NCI-H524 (cell line): ENCODE measurements at places on chromosomes 5 and 9.
A peak's percentile ranks its signal among the peaks of the same experiment; 100 is the strongest.

DNA sequence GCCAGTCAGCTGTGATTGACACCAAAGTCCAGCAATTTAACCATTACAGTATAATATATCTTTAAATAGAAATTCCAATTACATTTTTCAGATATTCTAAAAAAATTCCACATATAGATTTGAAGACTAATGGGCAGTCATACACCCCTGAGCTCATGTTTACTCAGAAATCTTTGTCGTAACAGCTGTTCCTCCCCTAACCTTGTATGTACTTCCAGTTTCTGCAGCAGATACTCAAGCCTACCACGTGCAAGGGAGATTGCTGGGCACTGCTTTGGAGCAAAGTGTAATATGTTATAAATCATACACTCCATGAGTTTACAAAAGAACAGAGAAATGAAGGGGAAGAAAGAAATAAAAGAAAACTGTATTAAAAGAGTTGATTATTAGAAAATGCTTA, 241.2 kb downstream of the TRIM32 start:
- no peak for DNase-seq

GRCh38 chr5:99239826-99240360, 311.1 kb upstream of the CHD1 start:
- no peak for DNase-seq

DNA sequence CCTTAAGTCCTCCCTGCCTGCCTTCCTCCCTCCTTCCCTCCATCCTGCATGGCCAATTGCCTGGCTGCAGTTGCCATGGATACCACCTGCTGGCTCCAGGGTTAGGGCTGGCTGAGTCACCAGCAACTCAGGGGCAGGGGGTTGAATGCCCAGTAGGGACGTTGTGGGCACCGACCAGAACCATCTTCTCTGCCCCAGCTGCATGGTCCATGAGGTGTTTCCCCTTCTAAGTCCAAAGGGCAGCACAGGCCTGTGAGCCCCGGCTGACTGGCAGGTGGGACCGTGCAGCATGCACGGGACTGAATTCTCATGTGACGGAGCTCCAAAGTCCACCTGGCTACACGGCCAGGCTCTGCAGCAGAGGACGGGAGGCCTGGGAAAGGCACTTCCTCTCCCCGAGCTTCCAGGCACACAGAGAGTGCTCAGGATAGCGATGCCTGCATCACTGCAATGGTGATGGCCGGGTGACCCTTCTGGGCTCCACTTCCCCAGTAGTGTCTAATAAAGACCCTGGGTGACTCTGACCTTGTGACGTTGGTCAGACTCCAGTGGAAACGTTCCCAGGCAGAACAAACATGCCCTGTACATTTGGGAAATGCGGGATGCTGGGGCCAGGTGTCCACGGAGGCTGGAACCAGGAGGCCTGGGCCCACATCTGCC, 5.7 kb downstream of the ASS1 start:
- no peak for DNase-seq

- DNase-seq = peak; percentile 34
Measured at GRCh38 chr9:121684381-121685145, 33.1 kb downstream of the DAB2IP start.

DNA sequence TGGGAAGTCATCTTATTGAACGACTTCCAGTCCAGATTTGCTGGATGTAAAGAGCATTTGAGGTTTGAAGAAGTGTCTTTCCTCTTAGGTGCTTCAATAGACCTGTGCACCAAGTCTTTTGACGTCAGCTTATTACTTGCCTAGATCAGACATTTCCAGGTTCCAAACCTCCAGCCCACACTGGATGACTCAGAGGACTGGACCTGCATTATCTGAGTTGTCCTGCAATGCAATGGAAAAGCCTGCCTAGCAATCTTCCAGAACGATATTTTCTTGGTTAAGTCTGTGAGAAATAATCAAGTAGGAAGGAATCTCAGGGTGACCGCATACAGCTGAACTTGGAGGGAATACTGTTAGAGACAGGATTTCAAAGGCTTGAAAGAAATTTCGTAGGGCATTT, 147.2 kb upstream of the MOCS2 start:
- DNase-seq = no peak

- no peak for DNase-seq
Measured at GRCh38 chr5:21152611-21153010, 1164.6 kb upstream of the CDH18 start.

- DNase-seq = peak; percentile 82
Measured at GRCh38 chr9:2241836-2242741, 226.9 kb downstream of the SMARCA2 start.

- no peak for DNase-seq
Measured at GRCh38 chr5:159096243-159096923, 3.3 kb downstream of the EBF1 start.

GRCh38 chr9:7906783-7907550, 107.4 kb upstream of the DMAC1 start:
- DNase-seq = no peak

DNA sequence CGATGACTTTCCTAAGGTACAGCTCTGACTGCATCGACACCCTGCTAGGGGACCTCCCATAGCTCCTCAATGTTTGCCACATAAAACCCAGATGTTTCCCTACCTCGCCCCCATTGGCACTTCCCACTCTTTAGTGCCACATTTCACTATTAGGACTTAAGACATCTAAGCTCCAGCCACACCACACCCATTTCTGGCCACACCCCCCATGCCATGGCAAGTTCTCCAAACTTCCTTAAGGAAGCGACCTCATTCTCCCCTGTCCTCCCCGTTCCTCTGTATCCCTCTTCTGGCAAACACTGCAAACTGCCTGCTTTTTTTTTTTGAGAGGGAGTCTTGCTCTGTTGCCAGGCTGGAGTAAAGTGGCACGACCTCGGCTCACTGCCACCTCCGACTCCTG, 62.9 kb downstream of the USP20 start:
- no peak for DNase-seq

DNA sequence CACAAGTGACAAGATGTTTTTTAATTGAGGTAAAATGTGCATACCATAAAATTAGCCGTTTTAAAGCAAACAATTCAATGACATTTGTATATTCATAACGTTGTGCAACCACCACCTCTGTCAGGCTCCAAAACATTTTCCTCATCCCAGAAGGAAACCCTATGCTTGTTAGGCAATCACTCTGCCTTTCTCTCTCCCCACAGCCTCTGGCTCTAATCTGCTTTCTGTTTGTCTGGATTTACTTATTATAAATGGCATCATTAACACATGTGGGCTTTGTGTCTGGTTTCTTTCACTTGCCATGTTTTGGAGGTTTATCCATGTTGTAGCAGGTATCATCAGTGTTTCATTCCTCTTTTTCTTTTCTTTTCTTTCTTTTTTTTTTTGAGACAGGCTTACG, 1.4 kb upstream of the N4BP3 start:
- DNase-seq = no peak

GRCh38 chr5:32869216-32869615, 158.1 kb downstream of the NPR3 start:
- DNase-seq = no peak

- DNase-seq = no peak
Measured at GRCh38 chr9:127767909-127768331, 10.5 kb downstream of the SH2D3C start.

DNA sequence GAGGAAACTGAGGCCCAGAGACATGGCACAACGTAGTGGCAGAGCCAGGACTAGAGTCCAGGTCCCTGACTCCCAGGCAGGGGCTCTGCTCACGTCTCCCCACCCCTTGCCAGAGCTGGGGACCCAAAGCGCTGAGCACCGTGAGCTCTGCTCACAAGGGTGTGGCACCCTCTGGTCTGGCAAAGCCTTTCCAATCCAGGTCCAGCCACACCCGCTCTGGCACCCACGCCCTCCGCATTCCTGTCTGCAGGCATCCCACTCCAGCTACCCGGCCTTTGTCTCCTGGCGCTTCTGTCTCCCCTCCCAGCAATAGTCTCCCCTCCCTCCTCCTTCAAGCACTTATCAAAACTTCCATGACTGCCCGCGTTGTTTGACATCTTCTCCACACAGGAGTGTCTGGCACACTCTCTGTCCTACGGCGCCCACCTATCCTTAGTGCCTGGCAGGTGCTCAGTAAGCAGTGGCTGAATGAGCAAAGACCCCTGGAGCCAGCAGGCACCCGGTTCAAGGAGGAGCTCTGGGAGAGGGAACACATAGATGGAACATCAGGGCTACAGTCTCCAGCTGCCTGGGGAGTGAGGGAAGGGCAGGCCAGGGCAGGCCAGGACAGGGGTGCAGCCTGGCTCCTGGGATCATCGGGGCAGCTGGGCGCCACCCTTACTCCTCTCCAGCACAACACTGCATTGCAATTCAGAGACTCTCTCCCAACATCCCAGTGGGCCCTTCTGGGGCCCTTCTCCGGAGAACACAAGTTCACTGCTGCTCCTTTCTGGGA, 12.0 kb downstream of the HIGD2A start:
- DNase-seq = no peak

GRCh38 chr5:886036-886435, 6.6 kb downstream of the BRD9 start:
- DNase-seq = no peak

- DNase-seq = peak; percentile 52
Measured at GRCh38 chr5:165757791-165758190, 2252.4 kb downstream of the MAT2B start.

DNA sequence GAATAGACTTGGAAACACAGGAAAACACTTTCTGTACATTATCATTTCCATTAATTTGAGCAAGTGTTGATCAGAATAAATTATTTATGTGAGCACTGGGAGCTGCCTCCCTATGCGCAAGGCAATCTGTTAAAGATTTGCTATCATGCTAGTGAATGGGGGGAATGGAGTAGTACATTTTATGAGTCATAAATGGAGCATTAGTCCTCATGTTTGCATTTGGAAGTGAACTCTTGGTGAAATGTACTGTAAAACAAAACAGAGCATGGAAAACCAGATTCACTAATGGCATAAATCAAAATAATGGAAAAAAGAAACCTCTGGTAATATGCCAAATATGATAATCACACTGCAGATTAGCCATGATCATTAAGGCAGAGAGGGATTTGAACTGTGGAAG, 40.5 kb upstream of the TMC1 start:
- DNase-seq = no peak

DNA sequence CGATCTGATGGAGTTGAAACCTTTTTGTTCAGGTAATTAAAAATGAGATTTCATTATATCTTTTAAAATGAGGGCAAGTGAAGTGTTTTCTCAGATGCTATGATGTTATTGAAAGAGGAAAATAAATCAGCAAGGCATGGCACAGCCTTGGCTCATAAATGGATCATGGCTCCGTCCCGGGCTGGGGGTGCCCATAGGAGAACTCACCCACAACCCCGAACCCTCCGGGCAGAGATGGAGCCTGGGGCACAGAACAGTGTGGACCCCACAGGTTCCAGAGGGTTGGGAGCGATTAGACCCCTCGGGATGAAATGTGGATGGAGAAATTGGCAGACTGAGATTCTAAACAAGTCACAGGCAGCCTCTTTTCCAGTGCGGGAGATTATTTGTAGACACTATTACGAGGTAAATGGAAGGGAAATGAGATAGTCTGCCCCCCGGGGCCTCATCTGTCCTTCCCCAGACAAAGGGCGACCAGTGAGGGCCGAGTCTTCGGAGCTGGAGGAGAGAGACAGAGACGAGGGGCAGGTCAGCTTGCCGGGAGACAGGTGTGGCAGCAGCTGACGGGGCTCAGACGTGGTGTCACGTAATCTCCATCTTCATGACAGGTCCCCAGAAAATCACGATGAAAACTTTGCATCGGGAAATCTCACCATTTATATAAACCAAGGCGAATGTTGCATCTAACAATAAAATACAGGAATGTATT, 33.7 kb downstream of the NDUFS6 start:
- peak; percentile 29 for DNase-seq

DNA sequence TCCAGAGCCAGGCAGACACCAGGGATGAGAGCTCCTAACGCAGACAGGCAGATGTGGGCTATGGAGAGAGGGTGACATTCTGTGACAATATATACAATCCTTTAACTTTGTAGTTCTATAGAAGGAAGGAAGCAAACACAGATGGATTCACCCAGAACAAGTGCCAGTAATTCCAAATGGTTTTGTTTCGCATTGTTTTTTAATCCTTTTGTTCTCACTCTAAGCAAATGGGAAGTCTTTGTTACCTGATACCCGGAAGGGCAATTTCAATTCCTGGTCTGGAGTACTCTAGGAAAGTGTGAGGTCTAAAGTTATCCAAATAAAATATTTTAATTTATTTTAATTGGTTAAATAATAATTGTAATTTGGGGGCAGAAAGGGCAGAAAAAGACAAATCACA, 2.5 kb downstream of the FRMD3 start:
- peak; percentile 18 for DNase-seq

DNA sequence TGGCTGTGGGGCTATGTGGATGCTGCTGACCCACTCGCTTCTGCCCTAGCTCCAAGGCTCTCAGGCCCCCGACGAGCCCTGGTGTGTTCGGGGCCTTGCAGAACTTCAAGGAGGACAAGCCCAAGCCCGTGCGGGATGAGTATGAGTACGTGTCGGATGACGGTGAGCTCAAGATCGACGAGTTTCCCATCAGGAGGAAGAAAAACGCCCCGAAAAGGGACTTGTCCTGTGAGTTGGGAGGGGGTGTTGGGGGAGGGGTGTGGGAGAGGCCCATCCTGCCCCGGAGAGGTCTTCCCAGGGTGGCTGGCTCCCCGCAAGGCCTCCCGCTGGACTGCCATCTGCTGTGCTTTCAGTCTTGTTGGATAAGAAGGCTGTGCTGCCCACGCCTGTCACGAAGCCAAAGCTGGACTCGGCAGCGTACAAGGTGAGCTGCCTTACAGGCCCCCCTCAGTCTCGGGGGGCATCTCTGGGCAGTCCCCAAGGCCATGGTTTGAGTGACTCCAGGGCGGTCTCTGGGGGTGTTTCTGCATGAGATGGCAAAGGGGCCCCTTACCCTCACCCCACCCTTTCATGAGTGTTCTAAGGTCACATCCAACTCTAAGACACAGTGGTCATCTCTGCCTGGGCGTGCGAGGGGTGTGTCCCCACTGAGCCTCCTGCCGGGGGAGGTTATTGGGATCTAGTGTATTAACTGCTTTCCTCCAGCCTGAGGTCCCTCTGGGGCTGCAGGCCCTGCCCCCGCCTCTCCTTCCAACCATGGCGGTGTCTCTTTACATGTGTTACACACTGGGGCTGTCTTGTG, 89.5 kb downstream of the PHF2 start:
- no peak for DNase-seq

DNA sequence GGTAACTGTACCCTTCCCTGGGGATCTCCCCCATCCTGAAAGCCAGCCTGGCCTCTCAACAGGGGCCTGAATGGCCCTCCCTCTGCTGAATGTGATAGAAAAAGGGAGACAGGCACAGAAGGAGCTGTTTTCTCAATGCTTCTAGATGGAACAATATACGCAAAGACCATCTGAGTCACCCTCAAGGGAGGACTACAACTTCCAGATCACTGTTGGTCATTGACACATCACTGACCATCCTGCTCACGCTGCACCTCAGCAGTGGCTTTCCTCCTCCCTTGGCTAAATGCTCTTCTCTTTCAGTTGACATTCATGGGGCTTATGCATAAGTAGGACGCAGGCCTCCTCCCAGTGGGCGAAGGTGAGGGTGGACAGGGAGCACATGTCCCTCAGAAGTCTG, 112.2 kb upstream of the SHB start:
- DNase-seq = no peak
